Mesothelial cell of epicardium (in vitro differentiated cells): ENCODE measurements at places on chromosomes 7 and 10. TPM values are rescaled to one million over a fixed set of nuclear protein-coding genes. Genes with fewer than 3 reads are reported as not detected.

- no peak for DNase-seq
Measured at GRCh38 chr7:66198956-66199355, 6.2 kb upstream of the TPST1 start.

- DNase-seq: no peak
Measured at GRCh38 chr10:43417950-43418768, 9.2 kb upstream of the HNRNPF start.

DNA sequence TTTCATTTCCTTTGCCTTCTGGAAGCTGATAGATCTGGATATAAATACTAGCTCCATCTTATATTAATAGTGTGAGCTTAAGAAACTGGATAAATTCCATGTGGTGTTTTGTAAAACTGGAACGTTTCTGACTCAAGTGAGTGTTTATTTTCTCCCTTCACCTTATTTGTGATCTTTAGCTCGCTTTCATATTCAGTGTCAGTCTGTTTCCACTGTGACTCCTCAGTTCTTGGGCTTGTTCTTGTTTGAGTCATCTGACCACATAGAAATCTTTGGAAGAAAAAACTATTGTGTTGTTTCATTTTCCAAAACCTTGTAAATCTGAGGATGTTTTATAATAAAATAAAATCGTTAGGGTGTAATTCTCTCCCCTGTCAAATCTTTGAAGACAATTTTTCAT, 186.4 kb downstream of the POLR1F start:
- no peak for DNase-seq

DNA sequence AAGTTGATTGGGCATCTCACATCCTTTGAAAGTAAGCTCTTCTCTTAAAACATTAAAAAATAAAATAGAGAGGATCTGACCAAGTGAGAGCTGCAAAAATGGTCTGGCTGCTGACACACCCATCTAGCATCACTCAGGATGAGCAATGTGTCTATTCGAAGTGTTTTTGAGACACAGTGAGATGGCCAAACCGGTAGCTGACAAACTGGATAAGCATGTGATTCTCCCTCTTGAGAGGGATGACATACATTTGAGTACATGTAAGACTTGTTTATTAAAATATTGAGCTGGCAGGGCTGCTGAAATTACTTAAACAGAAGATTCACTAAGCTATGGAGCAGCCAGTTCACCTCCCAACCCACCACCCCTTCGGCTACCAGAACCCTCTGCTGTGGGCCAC, 333.9 kb downstream of the ADRA2A start:
- DNase-seq: no peak

DNA sequence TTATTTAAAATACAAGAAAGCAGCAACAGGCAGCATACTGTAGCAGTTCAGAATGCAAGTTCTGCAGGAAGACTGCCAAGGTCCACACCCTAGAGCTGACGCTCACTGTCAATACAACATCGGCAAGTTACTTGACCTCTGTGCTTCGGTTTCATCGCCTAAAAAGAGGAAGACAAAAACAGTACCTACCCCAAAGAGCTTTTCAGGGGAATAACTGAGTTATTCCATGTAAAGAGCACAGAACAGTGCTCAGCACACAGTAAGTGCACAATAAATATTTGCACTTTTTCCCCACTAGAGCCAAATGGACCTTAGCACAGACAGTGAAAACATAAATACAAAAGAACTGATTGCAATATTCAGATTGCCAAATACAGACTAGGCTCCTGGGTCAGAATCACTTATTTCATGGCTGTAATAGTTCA, 88.6 kb downstream of the USP6NL start:
- DNase-seq: no peak

- no peak for DNase-seq
Measured at GRCh38 chr10:14574291-14574690, 200.4 kb downstream of the FAM107B start.

DNA sequence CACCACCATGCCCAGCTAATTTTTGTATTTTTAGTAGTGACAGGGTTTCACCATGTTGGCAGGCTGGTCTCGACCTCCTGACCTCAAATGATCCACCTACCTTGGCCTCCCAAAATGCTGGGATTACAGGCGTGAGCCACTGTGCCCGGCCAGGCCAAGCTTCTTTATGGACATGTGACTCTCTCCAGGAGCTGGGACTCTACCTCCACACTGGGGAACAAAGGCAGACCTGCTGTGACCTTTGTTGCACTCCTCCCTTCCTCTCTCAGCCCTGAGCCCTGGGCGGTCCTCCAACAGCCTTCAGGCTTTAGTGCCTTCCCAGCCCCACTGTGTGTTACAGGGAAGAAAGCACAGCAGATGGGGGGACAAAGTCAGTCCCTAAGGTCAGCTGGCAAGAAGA, 55.0 kb upstream of the DUSP5 start:
- no peak for DNase-seq

DNA sequence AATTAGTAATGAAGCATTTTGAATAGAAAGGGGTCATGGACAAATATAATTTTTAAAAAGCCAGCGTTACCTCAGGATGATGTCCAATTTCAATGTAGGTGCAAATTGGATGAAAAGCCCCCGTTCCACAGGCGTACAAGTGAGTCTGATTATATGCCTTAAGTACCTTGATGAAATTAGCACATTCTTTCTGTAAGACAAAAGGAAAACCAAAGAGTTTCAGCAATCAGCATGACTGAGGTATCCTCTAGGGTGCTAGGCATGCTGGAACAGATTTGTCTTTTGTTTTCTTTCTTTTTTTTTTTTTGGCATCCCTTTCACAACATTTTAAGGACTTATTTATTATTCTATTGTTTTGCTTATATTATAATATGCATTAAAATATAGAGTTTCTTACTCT, 84.2 kb downstream of the SEMA3A start:
- DNase-seq: no peak

DNA sequence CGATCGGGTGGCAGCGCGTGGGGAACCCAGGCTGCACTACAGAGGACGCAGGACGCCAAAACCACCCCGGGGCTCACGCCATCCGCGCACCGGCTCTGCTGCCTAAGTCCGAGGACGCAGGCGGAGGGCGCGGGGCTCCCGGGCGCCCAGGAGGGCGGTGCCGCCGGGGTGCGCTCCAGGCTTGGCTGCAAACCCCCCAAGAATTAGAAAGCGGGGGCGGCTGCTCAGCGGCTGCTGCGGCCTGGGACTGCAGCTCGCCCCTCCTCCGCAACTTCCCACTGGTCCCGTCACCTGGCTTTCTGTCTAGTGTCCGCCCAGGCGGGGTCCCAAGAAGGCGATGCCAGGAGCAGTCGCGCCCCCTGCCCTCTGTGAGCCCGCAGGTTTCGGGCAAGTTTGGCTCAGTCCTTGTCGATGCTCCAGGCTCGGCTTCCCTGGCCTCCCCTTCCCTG, 1.7 kb upstream of the POU6F2 start:
- peak; percentile 21 for DNase-seq

DNA sequence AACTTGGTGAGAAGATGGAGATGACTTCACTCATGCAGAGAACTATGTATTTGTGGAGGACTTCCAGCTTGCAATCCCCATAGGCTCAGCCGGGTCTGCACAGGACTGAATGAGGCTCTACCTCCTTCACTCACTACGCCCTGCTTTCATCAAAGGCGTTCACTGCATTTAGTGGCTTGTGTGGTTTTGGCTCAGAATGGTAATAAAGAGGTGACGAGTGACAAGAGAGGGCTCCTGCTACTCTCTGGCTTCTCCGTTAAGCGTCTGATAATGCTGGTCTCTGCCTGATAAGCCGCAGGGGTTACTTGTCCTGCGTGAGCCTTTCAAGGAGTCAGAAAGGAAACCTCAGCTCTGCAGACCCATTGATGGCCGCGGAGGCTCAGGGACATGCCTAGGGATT, 343.4 kb downstream of the PRPF18 start:
- DNase-seq: no peak

DNA sequence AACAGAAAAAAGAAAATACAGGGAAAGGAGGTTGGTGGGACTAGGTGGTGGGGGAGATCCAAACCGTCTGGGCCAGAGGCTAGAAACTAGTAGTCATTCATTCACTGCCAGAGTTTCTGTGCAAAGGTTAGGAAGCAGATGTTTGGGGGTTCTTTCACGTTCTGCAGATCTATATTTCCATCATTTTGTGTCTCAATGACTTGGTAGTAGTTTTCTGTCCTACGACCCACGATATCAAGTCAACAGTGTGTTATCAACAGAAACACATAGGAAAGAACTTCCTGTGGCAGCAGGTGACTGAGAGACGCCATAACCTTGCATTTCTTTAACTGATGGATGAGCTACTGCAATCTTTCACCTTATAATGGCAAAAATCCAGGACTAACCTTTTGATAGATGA, 1.8 kb downstream of the CEP55 start:
- DNase-seq: no peak

DNA sequence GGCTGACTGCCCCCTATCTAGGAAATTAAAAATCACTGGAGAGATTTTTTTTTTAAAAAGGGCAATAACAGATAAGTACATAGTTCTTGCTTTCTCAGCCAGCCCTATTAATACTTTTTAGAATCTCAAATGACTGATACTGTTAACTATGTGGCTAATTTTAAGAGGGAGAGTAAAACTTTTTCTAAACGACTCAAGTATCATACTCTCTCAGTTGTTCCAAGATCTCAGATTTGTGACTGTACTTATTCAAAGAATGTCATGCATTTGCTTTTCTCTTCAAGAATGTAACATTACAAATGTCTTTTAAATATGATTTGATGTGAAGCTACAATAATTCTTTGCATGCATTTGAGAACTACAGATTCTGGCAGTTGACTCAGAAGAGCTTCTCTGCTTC, 55.4 kb upstream of the RAB11FIP2 start:
- DNase-seq: no peak

CLEC5A gene
- total RNA-seq: not detected in 3 replicates

ANKRD30A gene
- total RNA-seq: not detected in 3 replicates

FGFR2 gene
- 78.0 to 88.3 TPM (median 83.2 TPM) in 3 replicates for total RNA-seq

ANLN gene
- 30.0 to 31.2 TPM (median 30.5 TPM) in 3 replicates for total RNA-seq
